Stimulated activated CD4-positive, alpha-beta T cell treated with anti-CD3 and anti-CD28 coated beads, Interleukin-15, amount 100 ng/mL, for 1 hour (primary cell): ENCODE measurements at places on chromosomes 13 and 19.

- DNase-seq, result no peak
These were observed 140.1 kb downstream of the ZDHHC20 start for GRCh38 chr13:21318891-21319532.

- no peak for DNase-seq
These were observed 2018.0 kb upstream of the PCDH20 start for GRCh38 chr13:63433546-63434150.

GRCh38 chr13:67062160-67062559 is 168.0 kb downstream of the PCDH9 start:
- no peak for DNase-seq

DNA sequence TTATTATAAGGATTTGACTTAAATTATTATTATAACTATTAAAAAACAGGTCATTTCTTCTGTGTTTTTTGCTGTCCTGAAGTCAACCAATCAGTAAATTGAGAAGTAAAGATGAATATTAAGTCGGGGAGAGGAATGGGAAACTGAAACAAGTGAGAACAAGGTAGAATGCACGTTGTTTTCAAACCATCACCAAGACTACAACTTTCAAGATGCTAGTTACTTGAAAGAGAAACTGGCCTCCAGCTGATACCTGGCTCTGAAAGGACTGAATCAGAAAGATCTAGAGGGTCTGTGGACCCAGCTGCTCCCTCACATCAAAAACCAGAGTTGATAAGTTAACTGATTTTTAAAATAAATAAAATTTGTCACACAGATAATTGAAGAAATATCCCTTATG is 1301.5 kb upstream of the ATXN8OS start:
- no peak for DNase-seq

GRCh38 chr19:35940839-35941238 is 4.7 kb downstream of the LRFN3 start:
- no peak for DNase-seq

GRCh38 chr19:37082307-37082706 is 4.1 kb downstream of the ZNF420 start:
- DNase-seq, result no peak
